ENCODE measurements at places on chromosomes 6 and 20.

DNA sequence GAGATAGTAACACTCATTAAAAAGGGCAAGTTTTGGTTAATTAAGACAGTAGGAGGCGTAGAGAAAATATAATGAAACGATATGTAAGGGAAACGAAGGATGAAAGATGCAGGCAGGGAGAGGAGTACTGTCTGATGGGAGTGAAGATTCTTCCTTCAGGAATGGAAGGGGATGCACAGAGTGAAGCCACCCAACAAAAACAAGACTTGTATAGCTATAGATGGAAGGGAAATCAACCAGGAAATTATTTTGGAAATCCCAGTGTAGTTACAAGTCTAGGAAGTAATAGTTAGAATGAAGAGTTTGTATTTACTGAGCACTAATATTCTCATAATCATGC, 19.7 kb upstream of the HLA-DRB1 start:
- DNase-seq = no peak

GRCh38 chr20:48691523-48691922, 136.3 kb downstream of the PREX1 start:
- no peak for DNase-seq

DNA sequence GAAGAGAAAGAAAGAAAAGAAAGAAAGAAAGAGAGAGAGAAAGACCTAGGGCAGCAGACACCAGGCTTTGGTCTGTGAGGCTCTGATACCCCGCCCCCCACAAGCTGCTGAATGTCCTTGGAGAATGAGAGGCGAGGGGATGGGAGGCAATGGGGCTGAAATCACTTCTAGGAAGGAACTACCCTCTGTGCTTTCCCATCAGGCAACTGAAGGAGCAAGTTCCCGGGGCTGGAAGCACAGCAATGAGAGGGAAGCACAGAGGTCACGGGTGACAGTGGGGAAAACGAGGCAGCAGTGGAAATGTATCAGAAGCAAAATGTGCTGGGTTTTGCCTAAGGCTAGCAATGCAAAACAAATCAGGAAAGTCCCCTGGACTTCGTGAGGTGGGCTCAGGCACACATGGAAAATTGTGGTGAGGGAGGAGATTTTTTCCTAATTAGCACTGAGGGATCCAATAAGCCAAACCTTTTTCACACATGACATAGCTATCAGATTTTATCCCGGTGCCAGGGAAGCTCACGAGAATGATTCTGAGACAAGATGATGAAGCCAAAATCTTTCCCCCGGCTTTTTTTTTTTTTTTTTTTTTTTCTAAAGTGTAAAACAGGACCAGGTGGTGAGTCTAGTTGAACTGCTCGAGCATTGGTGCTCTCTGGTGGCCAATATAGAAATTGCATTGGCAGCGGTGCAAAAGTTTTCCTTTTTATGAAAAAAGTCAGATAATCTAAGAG, 16.8 kb upstream of the ARFGEF2 start:
- no peak for DNase-seq

GRCh38 chr20:16965401-16965800, 217.2 kb downstream of the OTOR start:
- DNase-seq = no peak

DNA sequence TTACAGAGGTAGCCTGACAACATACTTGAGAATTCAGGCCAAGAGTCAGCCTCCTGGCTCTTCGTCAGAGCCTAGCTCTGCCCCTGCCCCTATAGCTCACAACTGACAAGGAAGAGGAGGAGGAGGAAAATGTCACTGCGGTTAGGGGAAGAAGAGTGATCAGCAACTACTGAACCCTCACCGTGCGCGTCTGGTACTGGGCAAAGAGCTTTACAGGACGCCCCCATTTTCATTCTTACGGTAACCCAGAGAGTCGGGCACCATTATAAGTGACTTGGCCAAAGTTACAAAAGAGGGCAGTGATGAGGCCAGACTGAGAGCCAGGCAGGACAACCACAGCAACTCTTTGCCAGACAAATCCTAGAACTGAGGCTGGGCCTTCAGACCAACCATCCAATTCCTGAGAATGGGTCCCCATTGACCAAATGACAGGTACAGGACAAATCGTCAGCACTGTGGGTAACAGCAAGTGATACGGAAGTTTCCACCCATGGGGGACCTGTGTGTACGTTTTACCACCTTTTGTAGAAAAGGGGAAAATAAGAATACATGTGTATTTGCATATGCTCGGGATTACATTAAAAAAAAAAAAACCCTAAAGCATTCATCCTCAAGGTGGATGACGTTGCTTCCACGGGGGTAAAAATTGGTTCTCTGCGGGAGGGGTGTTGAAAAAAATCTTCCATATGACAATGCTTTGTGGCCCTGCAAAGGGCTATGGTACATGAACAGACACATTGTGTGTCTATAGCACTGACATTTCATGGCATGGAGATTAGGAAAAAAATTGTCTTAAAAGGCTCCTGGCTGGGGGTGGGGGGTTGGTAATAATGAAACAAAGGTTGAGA, 118.0 kb downstream of the NFATC2 start:
- DNase-seq = no peak

- DNase-seq = no peak
Measured at GRCh38 chr20:62776692-62777527, 19.4 kb upstream of the MRGBP start.

- DNase-seq = no peak
Measured at GRCh38 chr6:162157167-162157870, 570.2 kb downstream of the PRKN start.

GRCh38 chr6:112912416-112913101, 565.4 kb downstream of the RFPL4B start:
- DNase-seq = no peak

- no peak for DNase-seq
Measured at GRCh38 chr20:57653910-57654309, 33.7 kb upstream of the ZBP1 start.

GRCh38 chr6:111563581-111563980, 42.1 kb downstream of the TRAF3IP2 start:
- DNase-seq = no peak

GRCh38 chr6:53216301-53216700, 67.7 kb upstream of the GCM1 start:
- DNase-seq = no peak

DNA sequence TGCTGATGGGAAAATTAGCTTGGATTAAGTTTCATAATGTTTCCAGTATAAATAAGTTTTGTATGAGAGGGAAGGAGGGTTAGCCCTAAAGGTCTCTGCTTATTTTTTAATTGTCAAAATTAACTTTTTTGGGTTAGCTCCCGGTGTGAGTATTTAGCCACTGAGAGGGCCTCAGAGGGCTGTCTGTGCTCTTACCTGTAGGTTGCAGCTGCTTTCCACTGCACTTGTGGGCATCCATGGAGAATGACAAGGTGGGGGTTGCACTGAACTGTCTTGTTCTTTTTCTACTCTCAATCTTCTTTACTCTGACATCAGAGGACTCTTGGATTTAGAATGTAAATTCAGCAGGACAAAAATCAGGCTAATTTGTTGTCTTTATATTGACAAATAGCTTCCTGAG, 81.4 kb downstream of the CD164 start:
- no peak for DNase-seq

GRCh38 chr6:158069800-158070195, 88.1 kb downstream of the SYNJ2 start:
- no peak for DNase-seq

- DNase-seq = no peak
Measured at GRCh38 chr6:37618916-37619590, 78.6 kb downstream of the MDGA1 start.

- DNase-seq = peak; percentile 66
Measured at GRCh38 chr20:57618764-57619050, 1.5 kb downstream of the ZBP1 start.

DNA sequence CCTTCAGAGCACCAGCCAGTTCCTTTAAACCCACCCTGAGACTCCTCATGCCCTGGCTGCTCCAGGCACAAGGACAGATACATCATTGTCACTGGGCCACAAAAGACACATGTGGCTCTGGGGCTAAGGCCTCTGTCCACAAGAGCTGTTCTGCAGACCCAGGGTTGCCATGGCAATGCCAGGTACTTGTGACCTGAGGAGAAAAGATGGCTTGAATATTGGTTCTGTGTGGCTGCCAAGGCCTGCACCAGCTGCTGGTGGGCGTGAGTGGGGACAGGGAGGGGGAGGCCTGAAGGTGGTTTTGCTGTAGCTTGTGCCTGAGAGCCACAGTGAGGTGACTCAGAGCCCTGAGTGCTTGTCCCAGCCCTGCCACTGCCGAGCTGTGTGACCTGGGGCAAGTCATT, 31.8 kb downstream of the SAYSD1 start:
- DNase-seq = no peak

GRCh38 chr6:55069132-55069781, 105.1 kb upstream of the HCRTR2 start:
- no peak for DNase-seq

- no peak for DNase-seq
Measured at GRCh38 chr6:122838060-122838780, 49.2 kb downstream of the SMPDL3A start.

DNA sequence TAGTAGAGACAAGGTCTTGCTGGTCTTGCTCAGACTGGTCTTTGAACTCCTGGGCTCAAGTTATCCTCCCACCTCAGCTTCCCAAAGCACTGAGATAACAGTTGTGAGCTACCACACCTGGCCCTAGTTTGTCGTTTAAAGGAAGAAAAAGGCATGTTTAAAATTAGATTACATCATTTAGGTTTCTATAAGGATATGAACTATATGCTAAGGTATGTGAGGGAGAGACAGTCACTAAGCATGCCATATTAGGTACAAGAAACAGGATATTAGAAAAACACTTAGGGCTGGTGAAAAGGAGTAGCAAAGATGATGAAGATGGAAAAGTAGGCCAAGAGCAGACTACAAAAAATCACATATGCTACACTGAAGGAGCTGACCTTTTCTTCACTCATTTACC, 106.4 kb downstream of the ASCC3 start:
- no peak for DNase-seq

GRCh38 chr20:33835615-33836172, 24.5 kb downstream of the CHMP4B start:
- no peak for DNase-seq

DNA sequence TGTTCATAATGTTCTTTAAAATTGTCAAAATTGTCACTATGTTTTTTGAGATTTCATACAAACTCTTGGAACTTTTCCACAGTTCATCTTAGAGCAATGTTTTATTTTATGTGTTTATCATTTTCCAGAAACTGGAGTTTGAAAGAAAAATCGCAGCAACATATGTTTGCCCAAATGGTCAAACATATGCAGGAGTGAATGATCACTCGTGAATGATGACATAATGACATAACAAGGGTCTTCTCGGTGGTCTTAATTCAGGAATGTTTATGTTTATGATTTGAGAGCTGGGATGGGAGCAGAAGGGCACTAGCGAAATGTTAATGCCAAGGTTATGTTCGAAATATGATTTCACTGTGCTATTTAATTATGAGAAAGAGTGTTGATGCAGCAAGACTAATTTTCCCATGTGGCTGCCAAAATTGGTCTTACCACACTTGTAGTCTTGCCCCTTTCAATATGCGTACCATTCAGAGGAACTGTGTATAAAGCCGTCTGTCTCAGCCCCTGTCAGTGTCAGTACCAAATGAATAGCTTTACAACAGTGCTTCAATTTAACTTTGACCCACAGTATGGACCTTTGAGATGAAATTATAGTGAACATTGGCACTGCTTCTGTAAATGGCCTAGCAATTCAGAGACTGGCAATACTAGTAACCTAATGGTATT, 152.3 kb downstream of the CARMIL1 start:
- DNase-seq = no peak

DNA sequence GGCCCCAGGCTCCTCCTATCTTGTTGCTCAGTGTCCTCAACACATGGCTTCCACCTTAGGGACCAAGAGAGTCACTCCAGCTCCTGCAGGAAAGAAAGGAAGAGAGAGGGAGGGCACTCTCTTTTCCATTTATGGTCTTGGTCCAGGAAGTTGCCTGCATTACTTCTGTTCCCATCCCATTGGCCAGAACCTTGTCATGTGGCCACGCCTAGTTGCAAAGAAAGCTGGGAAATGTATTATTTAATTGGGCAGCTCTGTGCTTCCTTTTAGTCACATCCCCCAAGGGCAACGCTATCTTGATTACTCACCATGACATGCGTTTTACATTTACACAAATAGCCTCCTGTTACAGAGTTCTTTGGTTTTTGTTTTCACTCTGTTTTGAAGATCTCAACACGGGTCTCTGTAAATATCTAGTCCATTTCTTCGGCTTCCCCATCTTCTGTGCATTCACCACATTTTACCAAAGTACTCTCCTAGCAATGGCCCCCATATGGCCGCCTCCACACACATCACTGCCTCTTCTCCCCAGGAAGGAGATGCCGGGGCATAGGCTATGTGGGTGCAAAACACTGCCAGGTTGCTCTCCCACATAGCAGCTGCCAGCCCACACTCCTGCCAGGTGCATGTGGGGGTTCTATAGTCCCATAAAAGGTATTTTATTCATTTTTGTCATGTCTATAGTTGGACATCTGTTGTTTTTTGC, 35.7 kb upstream of the ZMYND8 start:
- no peak for DNase-seq

DNA sequence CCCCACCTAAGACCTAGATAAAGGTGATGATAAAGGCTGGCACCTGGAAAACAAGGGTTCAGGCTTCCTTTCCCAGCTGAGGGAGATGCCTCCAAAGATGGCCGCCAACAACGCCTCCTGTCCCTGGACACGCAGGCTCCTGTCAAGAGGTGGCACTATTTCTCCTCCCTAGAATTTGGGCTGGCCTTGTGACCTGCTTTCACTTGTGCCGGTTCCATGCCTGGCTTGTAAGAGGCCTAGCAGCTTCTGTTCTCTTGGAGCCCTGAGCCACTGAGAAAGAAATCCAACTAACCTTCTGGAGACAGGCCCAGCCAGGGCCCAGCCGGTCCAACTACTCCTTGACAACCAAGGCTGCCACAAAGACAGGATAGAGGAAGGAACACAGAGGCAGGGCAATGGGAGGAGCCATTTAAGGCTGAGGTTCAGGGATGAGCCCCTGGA, 60.2 kb upstream of the RALY start:
- peak; percentile 79 for DNase-seq

DNA sequence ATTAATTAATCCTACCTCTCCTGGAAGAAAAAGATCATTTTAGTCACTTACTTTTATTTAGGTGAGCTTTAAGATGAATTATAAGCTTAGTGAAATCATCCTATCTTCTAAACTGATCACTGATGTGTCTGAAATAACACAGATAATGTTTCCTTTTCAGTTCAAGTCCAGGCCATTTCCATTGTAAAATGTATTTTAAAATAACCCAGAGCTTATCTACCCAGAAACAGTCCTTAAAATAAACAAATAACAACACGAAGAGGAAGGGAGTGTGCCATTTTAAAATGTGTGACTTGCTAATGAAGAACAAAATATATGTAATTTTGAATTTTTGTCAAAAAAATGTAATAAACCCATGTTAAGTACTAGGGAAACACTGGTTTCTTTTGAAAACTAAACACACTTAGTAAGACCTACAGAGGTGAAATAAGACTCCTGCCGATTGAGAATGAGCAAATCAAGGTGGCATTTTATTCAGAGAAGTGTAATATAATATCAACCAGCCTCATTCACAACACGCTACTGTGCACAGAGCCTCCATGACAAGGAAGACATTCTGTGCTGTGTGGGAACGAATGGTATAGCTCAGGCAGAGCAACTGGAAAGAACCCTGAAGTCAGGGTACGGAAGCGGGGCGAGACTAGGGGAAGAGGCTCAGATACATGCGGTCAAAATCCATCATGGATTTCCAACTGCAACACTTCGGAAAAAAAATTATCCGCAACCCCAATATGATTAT, 7.7 kb downstream of the LRP11 start:
- DNase-seq = no peak

Measured in coronary artery (tissue), 2 donors.